ENCODE measurements at places on chromosomes 2 and 18.
A peak's percentile ranks its signal among the peaks of the same experiment; 100 is the strongest.

- no peak for DNase-seq
Measured at GRCh38 chr2:18630101-18630500, 40.7 kb upstream of the NT5C1B start.

DNA sequence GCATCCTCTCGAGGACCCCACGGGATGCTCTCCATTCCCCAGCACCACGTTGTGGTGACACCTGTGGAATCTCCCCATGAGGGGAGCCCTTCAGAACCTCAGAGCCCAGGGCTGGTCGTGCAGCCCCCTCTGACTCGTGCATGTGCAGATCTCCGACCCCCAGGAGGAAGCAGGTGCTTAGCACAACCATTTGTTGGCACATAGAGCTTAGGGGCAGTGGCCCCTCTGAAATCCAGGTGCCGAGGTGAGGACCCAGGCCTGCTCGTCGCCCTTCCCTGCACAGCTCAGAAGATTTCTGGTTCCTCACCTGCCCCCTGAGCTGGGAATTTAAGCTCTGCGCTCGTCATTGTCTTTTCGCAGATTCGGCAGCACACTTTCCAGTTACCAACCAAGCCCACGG lies 1.3 kb upstream of the OTOS start:
- DNase-seq = no peak

GRCh38 chr2:86634352-86634751 lies 10.7 kb upstream of the RNF103 start:
- no peak for DNase-seq

- no peak for DNase-seq
Measured at GRCh38 chr18:65988972-65989371, 238.2 kb downstream of the CDH7 start.

DNA sequence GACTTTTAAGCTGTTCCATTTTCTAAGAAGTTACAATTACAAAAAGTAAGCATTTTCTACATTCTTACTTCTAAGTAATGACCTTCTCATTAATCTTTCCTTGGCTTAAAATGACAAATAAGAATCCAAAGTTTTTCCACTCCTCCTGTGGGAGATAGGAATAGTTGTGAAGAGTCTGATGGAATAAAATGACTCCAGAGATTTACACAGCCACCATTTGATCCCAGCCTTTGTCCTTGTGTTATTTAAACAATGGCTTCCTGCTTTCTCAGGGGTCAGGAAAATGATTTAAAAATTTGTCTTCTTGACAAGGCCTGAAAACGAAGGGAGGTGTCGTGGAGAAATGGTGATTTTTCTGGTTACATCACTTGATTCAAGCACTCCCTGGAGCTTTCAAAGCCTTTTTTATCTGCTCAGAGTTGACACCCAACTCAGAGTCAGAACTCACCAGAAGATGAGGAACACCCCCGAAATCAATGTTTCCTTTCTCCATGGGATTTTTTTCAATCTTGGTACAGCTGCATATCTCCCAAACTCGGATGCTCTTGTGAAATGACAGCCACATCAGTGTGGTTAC lies 106.5 kb downstream of the GALNT3 start:
- no peak for DNase-seq

DNA sequence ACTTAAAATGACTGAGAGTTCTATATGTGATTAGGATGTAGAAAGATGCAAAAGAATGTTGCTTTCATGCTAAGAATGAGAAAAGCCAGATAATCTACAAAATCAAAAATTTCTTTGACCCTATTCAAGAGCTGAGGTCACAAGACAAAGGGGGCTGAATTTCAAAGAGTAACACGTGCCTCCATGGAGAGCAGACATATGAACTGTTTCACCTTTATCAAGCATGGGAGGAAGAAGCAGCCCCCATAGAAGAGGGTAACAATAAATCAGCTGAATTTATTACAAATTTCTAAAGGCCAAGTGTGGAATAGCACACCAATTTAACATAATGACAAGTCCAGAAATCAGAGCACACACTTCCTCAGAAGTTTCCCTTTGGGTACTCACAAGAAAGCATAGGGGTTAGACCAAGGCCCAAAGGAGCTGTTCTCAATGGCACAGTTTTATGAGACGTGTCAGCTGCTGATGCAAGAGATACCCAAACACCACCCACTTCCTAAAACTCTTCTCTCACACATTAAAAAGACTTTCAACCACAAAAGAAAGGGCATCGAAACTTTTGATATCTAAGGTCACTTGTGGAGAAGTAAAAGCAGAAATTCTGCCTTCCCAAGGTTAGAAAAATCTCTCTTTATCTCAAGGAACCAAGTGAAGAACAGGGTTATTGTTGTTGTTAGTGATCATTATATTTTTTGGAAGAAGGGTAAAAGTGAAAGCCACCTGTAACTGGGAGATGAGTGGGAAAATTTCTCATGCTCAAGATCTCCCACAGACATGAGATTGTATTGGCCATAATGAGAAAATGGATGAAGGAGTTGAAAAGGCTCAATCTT lies 950.1 kb downstream of the TRIB2 start:
- no peak for DNase-seq

DNA sequence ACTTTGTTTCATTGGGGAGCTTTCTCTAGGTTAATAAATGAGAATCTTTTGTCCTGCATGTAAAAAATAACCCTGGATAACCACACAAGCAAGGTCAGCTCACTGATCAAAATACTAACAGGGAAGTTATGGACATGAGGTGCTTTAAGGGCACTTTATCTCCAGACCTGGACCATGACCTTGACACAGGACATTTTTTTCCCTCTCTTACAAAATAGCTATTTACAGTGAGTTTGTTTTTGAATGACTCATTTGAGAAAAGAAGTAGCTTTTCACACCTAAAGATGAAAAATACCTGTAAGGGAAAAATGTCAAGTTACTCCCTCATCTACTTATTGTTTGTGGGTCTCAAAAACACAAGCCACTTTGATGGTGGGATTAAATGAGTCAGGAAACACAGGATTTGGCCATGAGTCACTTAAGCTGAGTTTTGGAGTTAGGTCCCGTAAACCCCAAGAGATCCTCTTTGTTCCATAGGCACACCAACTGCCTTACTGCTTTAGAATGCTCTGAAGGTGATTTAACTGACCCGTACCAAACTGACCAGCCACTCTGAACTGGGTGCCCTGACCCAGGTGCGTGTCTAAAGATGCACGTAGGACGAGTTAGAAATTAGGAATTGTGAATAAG lies 479.3 kb upstream of the NXPH2 start:
- no peak for DNase-seq

DNA sequence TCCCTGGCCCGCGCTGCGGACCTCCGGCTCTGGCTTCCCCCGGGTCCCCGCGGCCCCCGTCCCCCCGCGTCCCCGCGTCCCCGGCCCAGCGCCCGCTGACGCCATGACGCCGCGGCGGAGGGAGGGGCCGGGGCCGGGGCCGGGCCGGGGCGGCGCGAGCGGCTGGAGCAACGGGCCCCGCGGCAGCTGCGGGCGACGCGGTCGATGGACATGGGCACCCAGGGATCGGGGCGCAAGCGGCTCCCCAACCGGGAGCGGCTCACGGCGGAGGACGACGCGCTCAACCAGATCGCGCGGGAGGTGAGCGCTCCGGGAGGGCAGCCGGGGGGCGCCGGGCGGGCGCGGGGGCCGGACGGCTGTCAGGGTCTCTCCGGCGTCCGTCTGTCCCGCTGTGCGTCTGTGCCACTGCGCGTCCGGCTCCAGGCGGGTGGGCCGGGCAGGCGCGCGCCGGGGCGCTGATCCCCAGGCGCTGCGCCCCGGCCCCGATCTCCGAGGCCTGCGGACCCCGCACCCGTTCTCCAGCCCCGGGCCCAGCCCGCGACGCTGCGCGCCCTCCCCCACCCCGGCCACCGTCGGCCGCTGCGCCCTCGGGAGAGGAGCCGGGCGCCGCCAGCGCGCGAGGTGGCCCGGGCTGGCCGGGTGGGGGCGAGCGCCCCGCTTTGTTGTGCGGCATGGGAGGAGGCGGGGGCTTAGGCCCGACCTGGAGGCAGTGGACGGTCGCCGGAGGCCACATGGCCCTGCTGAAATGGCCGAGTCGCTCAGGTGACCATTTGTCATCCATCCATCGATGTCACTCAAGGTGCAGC lies at the start of gene LRRFIP1:
Gene LRRFIP1, plus strand, starts transcription at position 147 of the 806 bp plus-strand sequence. Its CDS starts 58 bp downstream, at position 205.
- no peak for DNase-seq

GRCh38 chr2:237626813-237627440 lies 460 bp upstream of the LRRFIP1 start:
- DNase-seq = no peak

- DNase-seq = no peak
Measured at GRCh38 chr2:104462731-104463130, 391.2 kb upstream of the POU3F3 start.

GRCh38 chr2:36618381-36618780 lies 20.4 kb upstream of the FEZ2 start:
- peak; percentile 4 for DNase-seq

- DNase-seq = no peak
Measured at GRCh38 chr18:42157420-42157819, 202.4 kb downstream of the PIK3C3 start.

DNA sequence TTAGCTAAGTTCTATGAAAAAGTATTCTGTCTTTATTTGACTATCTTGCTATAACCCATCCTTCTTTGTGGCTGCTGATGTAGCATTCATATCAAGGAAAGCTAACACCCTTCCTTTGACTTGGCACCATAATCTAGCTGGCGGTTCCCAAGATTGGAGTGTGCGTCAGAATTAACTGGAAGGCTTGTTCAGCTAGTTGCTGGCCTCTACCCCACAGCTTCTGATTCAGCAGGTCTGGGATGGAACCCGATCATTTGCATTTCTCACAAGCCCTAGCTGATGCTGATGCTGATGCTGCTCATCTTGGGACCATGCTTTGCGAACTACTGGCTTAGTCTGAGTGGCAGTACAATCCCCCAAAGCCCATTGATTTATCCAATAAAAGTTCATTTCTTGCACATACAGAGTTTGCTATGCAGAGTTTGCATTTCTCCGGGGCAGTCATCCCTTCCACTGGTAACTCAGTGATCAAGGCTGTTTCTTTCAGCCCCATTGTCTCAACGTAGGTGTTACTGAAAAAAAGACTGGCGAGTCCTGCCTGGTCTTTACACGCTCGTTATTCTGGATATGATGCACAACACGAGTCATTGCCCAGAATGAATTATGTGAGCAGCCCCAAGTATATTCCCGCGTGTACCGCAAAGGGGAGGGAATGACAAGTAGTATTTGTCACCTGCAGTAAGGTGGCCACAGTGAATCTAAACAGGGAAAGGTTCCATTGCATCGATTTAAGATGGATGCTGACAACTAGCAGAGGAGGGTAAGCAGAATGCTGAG lies 96.5 kb downstream of the ZNF532 start:
- no peak for DNase-seq

DNA sequence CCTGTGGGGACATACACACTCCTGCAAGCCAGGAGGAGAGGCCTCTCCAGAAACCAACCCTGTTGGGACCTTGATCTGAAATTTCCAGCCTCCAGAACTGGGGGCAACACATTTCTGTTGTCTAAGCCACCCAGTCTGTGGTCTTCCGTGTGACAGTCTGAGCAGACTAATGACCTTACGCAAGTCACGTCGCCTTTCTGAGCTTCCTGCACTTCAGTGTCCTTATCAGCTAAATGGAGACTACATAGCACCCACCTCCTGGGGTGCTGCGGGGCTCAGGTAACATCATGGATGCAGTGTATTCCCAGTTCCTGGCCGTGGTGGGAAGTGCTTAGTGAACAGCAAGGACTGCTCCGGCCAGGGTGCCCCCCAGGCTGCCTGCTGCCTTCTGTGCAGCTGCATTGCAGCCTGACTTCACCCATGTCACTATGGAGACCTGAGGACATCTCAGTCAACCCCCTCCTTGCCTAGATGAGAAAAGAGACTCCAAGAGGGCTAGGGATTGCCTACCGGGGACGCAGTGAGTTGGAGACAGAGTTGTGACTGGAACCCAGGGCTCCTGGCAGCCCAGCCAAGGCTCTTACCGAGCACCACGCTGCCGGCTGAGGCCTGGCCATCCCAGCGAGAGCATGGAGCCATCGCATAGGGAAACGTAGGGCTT lies 61.2 kb upstream of the FZD5 start:
- no peak for DNase-seq

DNA sequence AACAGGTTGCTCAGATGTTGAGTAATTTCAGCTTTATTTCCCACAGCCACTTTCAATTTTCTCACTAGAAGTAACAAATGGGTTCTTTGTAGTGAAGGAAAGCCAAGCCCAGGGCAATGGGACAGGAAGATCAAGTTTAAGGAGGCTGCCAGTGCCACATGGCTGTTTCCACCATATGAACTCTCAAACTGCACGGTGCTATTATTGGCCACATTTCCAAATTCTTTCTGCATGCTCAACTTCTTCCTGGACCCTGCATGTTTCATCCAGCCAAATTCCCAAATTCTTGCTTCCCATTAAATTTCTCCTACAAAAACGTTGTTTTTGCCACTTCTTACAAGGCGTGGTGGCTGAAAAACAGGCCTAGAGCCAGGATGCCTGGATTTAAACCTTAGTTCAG lies 193.3 kb upstream of the SPHKAP start:
- DNase-seq = no peak

DNA sequence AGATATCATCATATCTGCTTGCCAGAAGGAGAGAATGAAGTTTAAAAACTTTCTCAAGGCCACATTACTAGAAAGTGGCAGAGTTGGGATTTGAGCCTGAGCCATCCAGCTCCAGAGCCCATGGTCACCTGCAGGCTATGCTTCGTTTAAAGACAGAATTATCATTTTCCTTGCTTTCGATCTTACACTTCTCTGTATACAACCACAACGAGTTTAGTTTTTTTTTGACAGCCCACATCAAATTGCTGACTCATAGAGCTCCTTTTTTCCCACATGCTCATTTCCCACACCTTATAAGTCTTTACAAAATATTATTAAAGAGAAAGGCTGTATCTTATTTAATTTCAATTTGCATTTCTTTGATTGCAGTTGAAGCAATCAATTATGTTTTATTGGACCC lies 6.5 kb downstream of the PLEK start:
- DNase-seq = no peak

GRCh38 chr2:39741871-39742270 lies 37.2 kb downstream of the THUMPD2 start:
- DNase-seq = no peak

DNA sequence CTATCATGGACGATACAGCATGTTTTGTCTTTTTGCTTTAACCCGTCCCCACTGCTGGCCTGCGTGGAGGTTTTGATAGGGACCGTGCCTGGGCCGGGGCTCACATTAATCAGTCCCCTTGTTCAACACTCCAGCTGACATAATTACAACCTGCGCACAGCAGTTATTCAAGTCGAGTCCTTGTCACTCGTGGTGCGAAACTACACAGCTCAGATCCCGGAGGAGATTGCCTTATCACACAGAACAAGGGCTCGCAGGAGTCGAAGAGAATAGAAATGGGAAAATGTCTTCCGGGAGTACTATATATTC lies 304.4 kb downstream of the ZNF407 start:
- no peak for DNase-seq

Measured in NCI-H774 (cell line).